ENCODE measurements at places on chromosomes 6 and 20.

DNA sequence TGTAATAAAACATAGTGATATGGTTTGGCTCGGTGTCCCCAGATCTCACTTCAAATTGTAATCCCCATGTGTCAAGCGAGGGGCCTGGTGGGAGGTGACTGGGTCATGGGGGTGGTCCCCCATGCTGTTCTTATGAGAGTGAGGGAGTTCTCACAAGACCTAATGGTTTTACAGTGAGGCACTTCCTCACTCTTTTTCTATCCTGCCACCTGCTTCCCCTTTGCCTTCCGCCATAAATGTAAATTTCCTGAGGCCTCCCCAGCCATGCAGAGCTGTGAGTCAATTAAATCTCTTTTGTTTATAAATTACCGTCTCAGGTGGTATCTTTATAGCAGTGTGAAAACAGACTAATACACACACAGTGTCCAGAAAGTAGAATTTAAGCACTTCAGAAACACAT is 78.5 kb downstream of the REPS1 start:
- DNase-seq: no peak

- DNase-seq: no peak
These were observed 9.8 kb downstream of the PHACTR2 start for GRCh38 chr6:143687591-143687990.

DNA sequence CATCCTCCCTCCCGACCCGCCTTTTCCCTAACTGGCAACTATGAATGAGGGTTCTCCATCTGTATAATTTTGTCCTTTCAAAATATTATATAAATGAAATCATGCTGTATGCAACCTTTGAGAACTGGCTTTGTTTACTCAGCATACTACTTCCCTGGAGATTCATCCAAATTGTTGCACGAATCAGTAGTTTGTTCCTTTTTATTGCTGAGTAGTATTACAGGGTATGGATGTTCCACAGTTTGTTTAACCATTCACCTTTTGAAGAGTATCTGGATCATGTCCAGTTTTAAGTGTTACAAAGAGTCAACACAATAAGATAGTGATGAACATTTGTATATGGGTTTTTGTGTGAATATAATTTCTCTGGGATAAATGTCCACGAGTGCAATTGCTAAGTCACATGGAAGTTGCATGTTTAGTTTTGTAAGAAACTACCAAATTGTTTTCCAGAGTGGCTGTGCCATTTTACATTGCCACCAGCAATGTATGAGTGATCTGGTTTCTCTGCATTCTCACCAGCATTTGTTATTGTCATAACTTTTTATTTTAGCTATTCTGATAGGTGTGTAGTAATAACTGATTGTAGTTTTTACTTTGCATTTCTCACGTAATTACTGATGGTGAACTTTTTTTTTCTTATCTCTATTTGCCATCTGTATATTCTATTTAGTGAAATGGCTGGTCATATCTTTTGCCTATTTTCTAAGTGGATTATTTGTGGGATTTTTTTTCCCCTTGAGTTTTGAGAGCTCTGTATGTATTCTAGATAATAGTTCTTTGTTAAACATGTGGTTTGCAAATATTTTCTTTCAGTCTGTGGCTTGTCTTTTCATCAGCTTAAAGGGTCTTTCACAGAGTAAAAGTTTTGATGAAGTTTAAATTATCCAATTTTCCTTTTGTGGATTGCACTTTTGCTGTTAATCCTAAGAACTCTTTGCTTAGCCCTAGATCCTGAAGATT is 14.4 kb upstream of the RNF24 start:
- no peak for DNase-seq

DNA sequence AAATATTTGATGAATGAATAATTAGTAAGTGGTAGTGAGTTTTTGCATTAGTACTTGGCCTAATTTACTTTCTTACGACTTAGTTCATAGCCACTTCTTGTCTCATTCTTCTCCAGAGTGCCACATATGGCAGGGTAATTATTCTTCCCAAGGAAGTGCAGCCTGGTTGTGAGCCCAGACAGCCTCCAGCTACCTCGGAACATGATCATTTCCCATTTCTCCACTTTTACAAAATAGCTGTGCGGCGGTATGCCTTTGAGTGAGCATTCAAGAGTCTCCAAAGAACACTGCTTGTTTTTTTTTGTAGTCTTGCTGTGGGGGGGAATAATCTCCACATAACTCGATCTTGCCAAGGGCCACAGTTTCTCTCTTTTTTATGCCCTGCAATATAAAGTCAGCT is 765.0 kb downstream of the HDGFL1 start:
- DNase-seq: no peak

DNA sequence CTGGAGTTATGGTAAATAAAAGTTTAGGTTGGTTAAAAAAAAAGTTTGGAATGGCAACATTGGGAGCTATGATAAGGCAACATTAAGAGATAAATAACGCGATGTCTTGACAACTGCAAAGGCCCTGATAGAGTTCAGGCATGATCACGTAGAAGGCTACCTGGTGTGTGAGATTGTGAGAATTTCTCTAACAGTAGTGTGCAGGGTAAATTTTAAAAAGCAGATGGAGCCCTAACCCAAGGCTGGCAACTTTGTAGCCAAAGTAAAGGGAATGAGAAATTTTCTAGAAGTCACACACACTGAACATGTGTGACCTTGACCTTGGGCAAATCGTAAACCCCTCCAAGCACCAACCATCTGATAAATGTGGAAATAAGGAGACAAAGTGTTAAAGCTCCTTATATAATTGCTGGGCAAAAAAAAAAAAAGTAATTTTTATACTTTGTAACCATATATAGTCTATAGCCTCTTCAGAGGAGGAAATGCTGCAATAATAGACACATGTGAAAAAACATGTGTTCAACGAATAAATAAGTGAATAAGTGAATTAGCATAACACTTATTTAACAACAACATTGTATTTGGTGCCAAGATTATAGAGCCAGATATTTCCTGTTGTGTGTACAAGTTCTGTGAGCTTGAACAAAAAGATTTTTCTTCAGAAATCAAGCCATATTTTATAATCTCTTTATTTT is 18.2 kb downstream of the KCNQ5 start:
- no peak for DNase-seq

- no peak for DNase-seq
These were observed 519.1 kb upstream of the AGPAT4 start for GRCh38 chr6:161792851-161793493.

DNA sequence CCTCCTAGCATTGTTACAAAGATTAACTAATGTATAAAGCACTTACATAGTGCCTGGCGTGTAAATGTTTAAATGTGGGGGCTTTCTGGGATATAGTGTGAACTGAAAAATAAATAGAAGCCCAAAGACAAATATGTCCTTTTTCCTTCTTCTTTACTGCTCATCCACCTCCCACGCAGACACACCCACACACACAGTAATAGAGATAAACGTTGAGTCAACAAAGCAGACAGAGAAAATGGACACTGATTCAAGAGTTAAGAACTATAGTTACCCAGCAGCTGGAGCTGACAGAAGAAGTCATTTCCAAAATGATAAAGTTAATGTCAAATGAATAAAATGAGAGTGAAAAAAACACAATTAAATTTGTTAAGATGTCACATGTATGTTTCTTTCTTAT is 68.3 kb downstream of the FHL5 start:
- DNase-seq: no peak

- DNase-seq: no peak
These were observed 162.7 kb upstream of the MARCKS start for GRCh38 chr6:113694278-113695077.
